DMS53 (cell line): ENCODE measurements at places on chromosomes 16 and 17.

GRCh38 chr17:4054446-4054845 lies 88.4 kb downstream of the ZZEF1 start:
- DNase-seq: no peak

- DNase-seq: peak; percentile 54
These were observed 345 bp downstream of the EMC8 start for GRCh38 chr16:85798901-85799496.

DNA sequence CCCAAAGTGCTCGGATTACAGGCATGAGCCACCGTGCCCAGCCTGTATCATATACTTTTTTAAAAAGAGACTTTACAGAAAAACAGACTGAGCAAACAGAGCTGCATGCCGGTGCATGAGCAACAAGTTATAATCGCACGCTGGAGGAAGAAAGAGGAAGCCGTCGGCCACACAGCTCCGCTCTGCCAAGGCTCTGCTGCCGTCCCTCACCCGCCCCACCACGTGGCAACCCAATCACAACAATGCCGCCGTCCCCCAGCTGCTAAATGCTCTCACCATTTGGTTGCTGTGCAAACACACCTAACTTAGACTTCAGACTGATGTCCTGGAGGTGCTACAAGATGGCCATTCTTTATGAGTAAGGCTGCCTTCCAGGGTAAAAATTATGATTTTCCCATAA lies 83.5 kb downstream of the ADCY9 start:
- DNase-seq: no peak

- DNase-seq: peak; percentile 94
These were observed 13.4 kb upstream of the SULT1A1 start for GRCh38 chr16:28623172-28623711.

DNA sequence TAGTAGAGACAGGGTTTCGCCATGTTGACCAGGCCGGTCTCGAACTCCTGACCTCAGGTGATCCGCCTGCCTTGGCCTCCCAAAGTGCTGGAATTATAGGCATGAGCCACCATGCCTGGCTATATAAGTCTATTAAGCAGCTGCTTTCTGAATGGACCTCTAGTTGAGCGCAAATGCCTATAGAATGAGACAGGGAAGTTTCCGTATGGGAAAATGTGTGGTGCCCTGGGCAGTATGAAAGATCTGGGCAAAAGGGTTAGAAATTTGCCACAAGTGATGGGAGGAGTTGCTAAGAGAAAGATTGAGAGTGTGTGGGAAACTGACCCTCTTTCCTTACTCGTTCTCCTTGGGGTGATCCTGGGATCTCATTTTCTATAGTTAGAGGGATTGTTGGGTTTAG lies 26.3 kb downstream of the SLC6A2 start:
- no peak for DNase-seq

DNA sequence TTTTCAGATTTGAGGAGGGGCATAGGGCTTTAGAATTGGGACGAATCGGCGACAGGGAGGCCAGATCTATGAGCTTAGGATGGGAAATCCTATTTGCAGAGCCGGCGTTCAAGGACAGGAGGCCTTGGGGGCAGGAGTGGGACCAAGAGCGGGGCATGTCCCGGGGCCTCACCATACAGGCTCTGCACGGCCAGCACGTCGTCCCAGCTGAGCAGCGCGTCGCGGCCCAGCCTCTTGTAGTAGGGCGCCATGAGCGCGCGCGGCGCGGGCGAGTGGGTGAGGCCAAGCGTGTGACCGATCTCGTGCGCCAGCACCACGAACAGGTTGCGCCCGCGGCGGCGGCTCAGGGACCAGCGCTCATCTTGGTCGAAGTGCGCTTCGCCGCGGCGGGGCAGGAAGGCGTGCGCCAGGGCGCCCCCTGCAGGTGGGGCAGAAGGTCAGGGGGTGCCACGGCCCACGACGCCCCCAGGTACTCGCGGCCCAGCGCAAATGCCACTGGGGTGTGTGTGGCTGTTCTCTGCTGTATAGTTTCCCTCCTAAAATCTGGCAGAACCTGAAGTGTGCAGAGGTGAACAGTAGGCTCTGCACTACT lies 9.3 kb downstream of the C17orf50 start:
- DNase-seq: no peak

- peak; percentile 74 for DNase-seq
These were observed 329 bp downstream of the SMARCD2 start for GRCh38 chr17:63842173-63842539.

DNA sequence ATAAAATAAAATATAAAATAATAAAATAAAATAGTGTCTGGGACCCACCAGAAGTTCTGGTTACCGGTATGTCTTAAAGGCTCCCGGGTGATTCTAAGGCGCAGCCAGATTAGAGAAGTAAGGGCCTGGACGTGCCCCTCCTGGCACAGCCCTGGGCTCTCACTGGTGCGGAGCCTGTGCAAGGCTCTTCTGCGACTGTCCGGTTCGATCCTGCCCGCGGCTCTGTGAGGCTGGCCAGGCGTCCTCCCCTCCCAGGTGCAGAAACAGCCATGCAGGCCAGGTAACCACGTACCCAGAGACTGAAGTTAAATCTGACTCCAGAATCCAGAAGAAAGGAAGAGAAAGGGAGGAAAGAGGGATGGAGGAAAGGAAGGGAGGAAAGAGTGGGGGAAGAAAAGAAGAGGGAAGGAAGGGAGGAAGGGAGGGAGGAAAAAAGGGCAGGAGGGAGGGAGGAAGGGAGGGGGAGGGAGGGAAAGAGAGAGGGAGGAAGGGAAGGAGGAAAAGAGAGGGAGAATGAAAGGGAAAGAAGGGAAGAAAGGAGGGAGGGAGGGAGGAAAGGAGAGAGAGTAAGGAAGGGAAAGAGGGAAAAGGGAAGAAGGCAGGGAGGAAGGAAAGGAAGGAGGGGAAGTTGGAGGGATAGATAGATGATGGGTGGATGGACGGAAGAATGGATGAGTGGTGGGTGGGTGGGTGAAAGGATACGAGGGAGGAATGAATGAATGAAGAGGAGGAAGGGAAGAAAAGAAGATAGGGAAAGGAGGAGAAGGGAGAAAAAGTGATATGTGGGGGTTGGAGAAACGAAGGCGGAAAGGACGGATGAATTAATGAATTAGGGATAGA lies 42.3 kb downstream of the C16orf82 start:
- DNase-seq: no peak

- peak; percentile 39 for DNase-seq
These were observed 94.6 kb upstream of the SMIM36 start for GRCh38 chr17:55605705-55606487.

DNA sequence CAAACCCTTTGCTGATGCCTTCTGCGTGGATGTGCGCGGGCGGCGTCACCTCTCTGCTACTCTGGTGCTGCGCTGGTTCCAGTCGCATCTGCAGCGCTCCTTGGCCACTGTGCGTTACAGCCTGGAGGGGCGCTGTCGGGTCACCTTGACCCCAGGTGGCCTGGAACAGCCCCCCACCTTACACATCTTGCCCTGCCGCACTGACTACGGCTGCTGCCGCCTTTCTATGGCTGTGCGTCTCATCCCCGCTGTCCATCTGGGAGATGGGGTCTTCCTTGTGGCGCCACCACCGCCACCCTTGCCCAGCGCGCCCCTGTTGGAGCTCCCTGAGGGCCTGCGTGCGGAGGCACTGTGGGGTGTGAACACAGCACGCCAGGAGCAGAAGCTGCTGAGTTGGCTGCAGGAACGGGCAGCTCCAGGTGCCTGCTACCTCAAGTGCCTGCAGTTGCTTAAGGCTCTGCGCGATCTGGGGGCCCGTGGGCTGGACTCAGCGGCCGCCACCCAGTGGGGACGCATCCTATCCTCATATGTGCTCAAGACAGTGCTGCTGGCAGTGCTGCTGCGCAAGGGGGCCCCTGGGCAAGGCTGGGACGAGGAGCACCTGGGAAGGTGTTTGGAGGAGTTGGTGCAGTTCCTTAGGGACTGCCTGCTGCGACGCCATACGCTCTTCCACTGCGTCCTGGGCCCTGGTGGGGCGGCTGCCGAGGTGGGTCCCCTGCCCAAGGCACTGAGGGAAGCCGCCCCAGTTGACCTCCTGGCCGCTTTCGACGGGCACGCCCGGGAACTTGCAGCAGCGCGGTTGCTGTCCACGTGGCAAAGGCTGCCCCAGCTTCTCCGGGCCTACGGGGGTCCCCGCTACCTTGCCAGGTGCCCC lies 1.6 kb downstream of the ITPRIPL2 start:
- DNase-seq: no peak

DNA sequence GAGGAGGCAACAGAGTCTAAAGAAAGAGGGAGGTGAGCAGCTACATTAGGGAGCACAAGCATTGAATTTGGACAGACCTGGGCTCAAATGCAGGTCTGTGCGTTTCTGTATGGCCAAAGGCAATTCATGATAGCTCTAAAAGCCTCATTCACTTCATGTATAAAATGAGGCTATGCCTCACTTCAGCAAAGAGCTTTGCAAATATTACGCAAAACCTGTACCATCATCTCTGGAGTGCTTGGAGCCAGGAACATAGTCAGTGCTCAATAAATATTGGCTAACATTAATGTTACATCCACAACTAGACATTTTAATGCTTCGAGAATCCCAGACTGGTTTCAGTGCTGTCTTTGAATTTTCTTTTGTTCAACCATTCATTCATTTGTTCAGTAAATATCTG lies 254.7 kb upstream of the CDH11 start:
- DNase-seq: no peak

DNA sequence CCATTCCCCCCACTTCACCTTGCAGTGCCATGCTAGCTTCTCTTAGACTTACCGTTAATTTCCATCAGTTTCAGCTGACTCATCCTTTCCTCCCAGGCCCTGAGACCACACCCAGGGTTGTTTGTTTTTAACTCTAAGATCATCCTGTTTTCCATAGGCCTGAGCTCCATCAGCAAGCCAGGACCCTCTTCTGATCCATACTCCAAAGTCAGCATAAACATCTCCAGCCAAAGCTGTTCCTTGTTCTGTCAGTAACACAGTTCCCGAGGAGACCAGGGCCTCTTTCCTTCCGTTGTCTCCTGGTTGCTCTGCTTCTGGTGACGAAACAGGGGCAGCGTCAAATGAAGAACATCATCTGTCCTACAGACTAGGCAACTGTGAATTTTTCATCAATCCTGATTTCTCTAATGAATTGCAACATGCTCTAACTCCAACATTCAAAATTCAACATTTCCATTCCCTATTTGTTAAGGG lies 83.8 kb upstream of the HNF1B start:
- DNase-seq: no peak

GRCh38 chr16:10950393-10950792 lies 6.0 kb downstream of the CLEC16A start:
- DNase-seq: no peak

DNA sequence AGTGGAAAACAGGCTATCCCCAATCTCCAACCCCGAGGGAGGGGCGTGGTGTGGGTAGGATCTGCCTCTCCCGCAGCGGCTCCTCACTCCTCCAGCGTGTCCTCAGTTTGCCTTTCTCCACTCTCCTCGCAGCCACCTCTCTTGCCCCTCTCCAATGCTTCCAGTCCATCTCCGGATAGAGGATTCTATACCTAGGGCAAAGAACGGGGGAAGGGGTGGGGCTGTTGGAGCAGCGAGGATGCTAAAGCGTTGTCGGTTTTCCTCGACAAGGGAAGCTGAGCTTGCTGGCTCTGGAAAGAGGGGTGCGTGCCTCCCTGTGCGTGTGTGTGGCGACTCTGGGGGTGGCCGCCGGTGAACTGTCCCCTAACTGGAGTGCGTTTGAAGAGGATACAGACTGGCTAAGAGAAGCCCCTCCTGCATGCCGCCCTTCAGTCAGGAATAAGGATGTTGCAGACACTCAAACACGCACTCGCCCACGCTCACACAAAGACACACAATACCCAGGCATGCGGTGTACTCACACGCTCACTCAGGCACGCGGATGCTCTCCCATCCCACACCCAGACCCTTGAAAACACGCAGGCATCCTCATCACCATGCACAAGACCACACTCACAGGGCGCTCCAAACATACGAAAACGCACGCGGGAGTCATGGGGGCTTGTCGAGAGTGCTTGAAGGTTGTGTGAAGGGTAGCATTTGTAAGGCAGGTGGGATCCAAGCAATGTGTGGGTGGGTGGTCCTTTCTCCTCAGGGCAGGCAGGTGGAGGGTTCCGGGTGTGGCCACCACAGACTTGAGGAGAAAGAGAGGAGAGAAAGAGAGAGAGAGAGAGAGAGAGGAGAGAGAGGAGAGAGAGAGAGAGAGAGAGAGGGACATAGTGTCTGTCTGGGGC lies 655 bp upstream of the GPR139 start:
- no peak for DNase-seq

GRCh38 chr17:81012574-81013447 lies 21.2 kb downstream of the CHMP6 start:
- no peak for DNase-seq

DNA sequence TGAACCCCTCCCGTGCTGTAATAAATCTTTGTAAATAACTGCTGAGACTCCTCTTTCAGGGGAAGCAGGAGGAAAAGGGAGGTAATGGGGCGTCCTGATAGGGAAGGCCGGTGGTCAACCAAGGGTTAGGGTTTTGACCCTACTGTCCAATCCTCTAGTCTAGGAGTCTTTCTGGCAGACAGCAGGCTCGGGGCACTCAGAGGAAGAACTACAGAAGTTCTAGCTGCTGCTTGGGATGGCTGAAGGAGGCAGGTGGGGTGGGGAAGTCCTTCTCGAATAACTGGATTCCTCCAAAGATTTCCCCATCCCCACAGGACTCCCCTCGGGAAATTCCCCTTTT lies 387 bp upstream of the STARD3 start:
- DNase-seq: no peak

- no peak for DNase-seq
These were observed 612.9 kb downstream of the MAF start for GRCh38 chr16:78987666-78988065.

DNA sequence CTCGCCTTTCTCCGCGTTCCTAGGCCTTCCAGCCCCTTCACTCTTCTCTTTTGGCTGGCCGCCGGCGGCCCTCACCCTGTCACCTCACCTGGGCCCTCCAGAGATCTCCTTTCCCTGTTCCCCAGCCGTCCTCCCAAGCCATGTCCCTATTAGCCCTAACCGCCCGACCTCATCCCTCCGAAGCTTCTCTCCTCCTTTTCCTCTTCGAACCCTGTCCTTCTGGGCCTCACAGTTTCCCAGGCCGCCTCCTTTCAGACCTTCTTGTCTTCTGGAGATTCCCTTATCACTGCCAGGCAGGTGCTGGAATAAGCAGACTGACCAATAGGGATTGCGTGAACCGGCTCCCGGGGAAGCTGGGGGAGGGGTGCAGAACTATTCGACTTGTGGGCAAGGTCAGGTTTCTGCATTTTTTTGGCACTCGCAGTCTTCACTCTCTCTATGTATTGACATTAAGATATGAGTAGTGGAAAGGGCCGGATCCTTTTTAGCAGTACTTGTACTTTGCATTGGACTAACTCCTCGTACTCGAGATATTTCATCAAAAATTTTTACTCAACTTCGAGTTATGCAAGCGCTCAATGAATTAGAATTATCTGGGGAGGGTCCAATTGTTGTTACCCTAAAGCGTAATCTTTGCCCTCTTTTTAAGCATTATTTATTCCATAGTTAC lies 690 bp downstream of the RHOT1 start:
- peak; percentile 61 for DNase-seq

GRCh38 chr17:48426019-48426665 lies 3.9 kb downstream of the SKAP1 start:
- no peak for DNase-seq

GRCh38 chr17:59513934-59514841 lies 51.2 kb upstream of the DHX40 start:
- DNase-seq: peak; percentile 93

- no peak for DNase-seq
These were observed 178.6 kb upstream of the TNRC6C start for GRCh38 chr17:77779711-77780539.

- DNase-seq: no peak
These were observed 26.6 kb upstream of the NLRP1 start for GRCh38 chr17:5610956-5611355.

GRCh38 chr16:80656711-80657150 lies 115.9 kb downstream of the DYNLRB2 start:
- DNase-seq: no peak

- no peak for DNase-seq
These were observed 44.0 kb upstream of the YPEL2 start for GRCh38 chr17:59287452-59287851.
